ENCODE measurements at places on chromosomes 6 and 20.

GRCh38 chr20:52945268-52945667 is 26.9 kb upstream of the TSHZ2 start:
- DNase-seq, result no peak

GRCh38 chr6:131858765-131859415 is 51.1 kb downstream of the ENPP1 start:
- no peak for DNase-seq

GRCh38 chr6:37050045-37050853 is 44.8 kb downstream of the FGD2 start:
- no peak for DNase-seq

DNA sequence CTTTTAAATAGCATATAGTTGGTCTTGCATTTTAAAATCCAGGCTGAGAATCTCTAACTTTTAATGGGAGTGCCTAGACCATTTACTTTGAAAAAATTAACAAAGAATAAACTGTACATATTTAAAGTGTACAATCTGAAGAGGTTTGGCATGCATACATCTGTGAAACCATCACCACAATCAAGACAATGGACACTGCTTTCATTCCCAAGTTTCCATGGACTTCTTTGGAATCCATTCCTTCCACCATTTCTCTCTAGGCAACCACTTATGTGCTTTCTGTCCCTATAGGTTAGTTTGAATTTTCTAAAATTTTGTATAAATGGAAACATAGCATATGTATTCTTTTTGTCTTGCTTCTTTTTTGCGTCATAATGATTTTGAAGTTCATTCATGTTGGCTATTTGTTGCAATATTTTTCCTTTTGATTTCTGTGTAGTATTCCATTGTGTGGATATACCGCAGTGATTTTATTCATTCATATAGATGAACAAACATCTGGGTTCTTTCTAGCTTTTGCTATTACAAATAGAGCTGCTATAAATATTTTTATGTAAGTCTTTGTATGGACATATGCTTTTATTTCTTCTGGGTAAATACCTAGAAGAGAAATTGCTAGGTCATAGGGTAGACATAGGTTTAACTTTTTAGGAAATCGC is 50.9 kb downstream of the NEDD9 start:
- no peak for DNase-seq

DNA sequence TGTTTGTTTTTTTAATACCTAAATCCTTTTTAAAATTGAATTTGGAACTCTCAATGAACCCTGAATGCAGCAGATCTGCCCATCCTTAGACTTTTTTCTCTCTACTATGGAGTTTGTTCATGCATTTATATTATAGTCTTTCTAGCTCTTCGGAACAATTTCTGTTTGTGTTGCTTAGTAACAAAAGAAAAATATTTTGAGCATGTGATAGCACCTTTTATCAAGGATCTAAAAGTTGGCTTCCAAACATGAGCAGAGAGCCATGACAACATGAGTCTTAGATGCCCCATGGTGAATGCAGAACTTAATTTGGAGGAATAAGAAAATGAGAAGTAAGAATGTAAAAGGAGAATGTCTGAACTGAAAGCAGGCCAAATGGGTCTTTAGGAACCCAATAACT is 133.7 kb downstream of the EDN1 start:
- no peak for DNase-seq

DNA sequence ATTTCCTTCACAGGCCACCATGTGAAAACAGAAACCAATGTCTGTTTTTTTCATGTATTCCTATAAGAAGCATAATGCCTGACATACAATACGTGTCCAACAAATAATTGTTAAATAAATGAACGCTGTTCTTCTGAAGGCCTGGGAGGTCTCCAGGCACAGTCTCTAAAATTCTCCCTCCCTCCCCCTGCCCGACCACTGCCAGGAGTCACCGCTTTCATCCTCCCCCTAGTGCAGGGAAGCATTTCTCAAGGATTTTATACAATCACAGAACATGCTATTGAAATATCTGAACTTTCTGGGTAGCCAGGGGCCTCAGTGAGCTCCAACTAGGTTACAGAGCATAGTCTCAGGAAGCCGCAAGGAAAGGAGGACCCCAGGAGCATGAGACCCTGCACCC is 95.3 kb downstream of the ZNF217 start:
- no peak for DNase-seq

- no peak for DNase-seq
Observed at GRCh38 chr6:45709781-45710220, 305.9 kb downstream of the CLIC5 start.

DNA sequence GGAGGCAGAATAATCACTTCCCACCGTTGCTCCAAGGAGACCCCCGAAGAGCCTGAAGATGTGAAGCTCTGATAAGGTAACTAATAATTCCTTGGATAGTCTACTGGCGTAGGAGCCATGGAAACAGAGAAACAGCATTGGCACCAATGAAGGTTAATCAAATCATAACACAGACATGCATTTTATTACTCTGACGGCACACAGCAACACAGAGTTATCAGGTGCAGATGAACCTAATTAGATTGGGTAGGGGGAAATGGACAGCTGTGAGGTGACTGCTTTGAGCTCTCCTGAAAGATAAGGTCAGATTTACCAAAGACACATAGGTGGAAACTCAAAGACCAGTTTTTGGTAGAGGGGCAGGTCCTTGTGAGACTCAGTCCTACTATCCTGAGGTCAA is 544.0 kb upstream of the AGPAT4 start:
- DNase-seq, result no peak

- DNase-seq, result no peak
Observed at GRCh38 chr6:89289710-89290109, 25.4 kb downstream of the GABRR2 start.

DNA sequence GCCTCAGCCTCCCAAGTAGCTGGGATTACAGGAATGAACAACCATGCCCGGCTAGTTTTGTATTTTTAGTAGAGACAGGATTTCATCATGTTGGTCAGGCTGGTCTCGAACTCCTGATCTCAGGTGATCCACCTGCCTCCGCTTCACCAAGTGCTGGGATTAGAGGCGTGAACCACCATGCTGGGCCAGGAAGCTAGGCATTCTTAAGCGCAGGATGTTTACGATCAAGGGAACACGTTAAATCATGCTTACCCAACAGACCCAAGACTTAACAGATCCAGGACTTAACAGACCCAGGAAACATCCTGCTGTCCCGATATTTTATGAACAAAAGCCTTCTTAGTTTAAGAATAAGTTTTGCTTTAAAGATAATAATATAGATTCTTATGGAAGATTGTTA is 9.1 kb downstream of the PTGIS start:
- no peak for DNase-seq

DNA sequence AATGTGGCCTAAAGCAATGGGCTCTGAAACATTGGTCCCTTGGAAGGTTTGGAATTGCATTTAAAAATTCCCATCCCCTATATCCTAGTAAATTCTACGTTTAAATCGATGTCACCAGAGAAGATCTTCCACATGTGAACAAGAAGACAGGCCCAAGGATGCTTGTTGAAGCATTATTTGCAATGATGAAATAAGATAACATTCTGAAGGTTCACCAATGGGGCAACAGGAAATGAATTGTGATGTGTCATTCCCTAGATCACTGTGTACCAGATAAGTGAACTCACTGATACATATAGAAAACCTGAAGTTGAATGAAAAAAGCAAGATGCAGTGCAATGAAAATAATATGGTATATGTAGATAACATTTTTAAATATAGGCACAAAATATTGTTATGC is 464.3 kb upstream of the BTBD3 start:
- no peak for DNase-seq

All from cortex of kidney (tissue), 1 donor.